RCC 7860 (cell line): ENCODE measurements at places on chromosomes 12 and 14.

- no peak for DNase-seq
Observed at GRCh38 chr12:102965281-102966155, 8.0 kb downstream of the ASCL1 start.

DNA sequence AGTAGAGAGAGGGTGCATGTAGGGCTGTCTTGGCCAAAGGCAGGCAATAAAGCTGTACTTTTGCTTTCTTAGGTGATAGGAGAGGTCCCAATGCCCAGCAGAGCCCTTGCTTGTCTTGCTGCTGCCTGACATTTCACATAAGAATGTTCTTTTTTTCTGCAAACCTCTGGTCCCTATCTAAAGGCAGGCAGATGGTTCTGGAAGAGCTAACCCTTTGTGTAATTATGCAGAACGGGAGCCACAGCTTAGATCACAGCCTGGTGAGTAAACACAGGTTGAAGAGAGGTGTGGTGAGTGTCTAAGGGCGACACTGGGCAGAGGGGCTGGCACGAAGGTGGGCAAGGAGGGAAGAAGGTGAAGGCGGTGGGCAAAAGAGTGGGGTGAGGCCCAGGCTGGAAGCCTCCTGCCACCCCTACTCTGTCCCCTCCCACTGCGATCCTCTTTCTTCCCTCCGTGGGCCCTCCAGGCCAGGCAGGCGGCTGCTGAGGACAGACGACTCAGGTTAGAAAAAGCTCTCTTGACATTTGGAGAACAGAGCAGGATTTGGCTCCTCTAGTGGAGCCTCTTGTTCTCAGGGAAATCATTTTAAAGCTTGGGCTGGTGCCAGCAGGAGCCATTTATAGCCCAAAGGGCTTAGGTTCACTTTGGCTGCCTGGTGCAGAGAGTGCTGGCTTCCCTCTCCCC lies 42.8 kb downstream of the PRMT8 start:
- DNase-seq, result no peak

DNA sequence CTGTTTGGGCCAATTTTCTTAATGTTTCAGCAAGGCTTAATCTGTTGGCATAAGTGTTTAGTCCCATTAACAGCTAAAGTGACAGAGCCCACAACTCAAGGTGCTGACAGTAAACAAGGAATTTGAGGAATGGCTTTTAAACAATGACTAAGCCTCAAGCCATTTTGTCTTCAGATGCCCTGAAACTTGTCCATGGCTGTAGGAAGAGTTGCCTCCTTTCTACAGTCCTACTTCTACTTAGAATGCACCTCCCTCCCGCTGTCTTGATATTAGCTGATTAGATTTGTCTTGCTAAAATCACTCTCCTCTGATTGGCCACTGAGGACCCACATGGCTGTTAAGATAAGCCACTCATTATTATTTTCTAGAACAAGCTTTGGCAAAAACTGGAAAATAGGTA lies 188.4 kb upstream of the OTX2 start:
- DNase-seq, result no peak

GRCh38 chr12:49960474-49961110 lies 1.1 kb upstream of the AQP5 start:
- no peak for DNase-seq

- DNase-seq, result peak; percentile 48
Observed at GRCh38 chr12:66629138-66629870, 49.6 kb downstream of the GRIP1 start.
